Left forelimb (tissue), 1 donor: ENCODE measurements at places on chromosomes 12 and 14.

DNA sequence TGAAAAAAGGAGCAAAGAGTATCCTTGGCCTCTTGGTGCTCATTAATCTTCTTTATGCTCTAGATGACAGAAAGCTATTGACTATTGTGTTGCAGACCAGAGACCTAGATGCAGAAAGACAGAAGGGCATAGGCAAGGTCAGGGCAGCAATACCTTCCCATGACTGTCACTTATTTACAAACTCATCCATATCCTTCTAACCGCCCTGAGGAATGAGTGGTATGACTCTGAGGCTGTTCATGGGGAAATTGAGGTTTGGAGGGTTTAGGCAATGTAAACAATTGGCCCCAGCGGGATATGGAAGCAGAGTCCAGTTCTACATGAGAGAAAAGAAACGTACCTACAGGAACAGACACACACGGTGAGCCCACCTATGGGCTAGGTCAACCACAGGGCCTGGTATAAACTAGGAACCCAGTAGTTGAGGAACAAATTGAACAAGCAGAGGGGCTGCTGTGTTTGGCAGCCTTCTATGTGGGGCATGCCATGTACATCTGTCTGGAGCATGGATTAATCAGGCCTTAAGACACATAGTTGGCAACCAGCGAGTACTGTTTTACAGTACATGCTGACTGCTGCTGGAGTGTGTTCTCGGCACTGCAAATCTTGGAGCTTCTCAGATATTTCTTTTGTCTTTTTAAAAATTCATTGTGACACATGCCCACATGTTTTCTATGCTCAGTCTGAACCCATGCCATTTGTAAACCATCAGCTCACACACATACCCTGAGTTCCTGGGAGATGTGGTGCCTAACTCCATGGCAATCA lies 159.7 kb upstream of the NTF3 start:
- no peak for DNase-seq

GRCh38 chr14:92544051-92544720 lies 30.6 kb downstream of the RIN3 start:
- DNase-seq, result no peak

DNA sequence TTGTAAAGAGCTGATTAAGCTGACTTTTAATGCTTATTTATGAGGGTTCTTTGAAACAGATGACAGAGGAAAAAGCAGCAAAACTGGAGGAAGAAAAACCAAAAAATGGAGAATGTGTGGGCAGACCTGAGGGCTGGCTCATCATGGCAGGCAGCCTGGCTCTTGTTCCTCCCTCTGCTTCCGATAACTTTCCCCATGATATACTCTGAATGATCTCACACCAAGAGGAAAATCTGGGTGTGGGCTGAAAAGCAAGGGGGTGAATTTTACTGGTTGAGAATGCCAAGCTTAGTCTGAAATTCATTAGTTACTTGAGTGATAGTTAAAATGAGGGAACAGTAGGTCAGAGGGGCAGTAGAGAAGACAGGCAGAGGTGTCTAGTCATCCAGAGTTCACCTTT lies 330.1 kb upstream of the PRICKLE1 start:
- no peak for DNase-seq

- no peak for DNase-seq
These were observed 1.3 kb downstream of the RNASE7 start for GRCh38 chr14:21043387-21043973.
